DMS 273 treated with DMSO at 0.1 percent for 48 hours (cell line): ENCODE measurements at places on chromosomes 11 and 22.

DNA sequence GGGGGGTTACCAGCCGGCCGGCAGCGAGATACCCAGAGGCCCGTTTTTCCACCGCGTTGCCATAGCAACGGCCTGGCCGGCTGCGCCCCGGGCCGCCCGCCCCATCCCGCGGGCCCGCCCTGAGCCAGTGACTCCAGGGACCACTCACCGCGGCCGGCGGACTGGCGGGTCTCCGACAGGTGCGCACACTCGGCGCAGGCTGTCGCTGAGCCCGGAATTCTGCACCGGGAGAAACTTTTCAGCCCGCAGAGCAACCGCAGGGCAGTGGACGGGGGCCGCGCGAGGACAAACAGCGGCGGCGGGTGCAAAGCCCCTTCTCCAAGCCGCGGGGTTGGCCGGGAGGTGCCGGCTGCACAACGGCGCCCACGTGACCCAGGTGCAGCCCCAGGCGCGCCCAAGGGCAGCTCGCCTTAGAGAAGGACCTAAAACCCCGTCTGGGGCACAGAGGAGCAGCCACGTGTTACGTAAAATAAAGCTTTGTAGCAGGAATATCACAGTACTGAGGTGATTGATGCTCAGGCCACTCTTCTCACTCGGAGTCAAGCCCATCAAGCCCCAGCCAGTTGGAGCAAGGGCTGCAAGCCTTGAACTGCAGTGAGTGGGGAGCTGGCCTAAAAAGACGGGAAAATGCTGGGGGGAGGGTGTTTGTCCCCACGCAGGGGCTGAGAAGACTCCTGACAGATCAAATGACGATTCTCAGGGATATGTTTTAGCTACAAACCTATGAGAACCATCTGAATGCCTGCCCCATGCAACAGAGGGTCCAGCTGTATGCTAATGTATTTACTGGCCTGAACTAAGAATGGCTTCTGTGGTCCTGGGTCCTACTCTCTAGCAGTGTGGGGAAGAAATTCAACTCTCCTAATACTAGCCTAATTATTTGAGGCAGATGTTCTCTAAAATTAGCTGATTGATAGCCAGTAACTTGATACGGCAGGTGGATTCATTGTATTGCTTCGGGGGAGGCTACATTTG is at the start of gene STK33:
Gene STK33, minus strand, starts transcription at position 294 of the 975 bp plus-strand sequence. CDS start 119,323 bp downstream, outside the sequence.
- no peak for DNase-seq

GRCh38 chr11:17753641-17754040 is 19.1 kb downstream of the KCNC1 start:
- DNase-seq = no peak

DNA sequence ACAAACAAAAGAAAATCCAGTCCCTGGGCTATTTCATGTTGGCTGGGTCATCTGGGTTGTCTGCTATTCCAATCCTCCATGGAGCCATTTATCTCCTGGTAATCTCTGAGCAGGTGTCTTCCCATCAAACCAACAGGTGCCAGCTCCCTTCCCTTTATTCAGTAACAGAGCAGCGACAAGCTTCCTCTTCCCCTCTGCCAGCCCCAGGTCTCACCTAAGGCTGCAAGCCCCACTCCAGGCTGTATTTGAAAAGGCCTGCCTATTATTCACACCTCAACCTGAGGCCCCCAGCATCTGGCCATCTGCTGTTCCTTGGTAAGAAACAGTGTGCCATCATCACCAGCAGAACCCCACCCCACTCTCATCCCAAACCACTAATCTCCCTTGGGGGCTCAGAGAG is 436.2 kb downstream of the BUD13 start:
- no peak for DNase-seq

DNA sequence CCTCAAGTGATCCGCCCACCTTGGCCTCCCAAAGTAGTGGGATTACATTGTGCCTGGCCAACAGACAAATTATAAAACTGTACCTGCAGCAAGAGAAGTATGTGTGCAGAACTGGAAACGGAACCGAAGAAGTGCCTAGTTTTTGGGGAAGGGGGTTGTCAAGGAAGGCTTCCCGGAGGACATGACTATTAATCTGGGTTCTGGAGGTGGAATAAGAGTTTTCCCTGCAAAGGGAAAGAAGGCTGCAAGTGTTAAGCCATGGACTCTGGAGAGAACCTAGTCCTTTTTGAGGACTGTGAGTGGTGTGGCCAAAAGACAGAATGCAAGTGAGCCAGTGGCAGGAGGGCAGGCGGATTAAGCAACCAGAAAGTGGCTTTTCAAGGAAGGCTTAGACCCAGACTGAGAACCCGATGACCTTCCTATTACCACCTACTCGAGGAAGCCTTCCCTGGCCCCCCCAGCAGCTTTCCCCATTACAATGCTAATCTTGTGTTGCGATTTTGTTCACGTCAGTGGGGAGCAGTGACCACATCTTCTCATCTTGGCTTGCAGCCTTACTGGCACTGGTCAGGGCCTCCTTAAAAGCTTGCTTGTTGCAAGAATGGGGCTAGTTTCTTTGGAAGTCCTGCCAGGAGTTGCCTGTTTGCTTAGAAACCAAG is 5.7 kb upstream of the SEPTIN3 start:
- no peak for DNase-seq

DNA sequence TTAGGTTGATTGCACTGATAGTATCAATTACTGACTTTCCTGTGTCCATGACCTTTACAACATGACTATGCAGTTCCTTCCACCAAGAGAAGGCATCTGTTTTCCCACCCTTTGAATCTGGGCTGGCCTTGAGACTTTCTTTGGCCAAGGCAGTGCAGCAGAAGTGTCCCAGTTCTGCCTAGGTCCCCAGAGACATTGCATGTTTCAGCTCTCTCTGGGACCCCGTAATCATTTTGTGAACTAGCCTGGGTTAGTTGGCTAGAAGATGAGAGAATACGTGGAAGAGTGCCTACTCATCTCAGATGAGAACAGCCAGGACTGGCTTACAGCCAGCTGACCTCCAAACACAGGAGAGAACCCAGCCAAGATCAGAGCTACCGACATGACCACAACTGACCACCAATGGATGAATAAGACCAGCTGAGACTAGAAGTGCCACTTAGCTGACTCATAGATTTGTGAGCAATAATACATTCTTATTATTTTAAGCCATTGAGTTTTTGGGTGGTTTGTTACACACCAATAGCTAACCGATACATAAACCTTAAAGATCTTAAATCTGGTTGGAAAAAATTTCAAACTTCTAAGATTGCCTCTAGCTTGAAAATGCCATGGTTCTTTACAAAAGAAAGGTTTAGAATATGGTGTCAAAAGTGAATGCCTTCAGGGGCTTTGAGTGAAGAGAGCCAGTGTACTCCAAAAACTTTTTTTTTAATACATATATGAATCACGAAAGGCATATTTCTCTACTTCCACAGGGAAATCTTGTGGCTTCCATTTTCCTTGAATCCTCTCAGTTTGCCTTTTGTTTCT is 145.2 kb downstream of the FBXO7 start:
- DNase-seq = no peak

DNA sequence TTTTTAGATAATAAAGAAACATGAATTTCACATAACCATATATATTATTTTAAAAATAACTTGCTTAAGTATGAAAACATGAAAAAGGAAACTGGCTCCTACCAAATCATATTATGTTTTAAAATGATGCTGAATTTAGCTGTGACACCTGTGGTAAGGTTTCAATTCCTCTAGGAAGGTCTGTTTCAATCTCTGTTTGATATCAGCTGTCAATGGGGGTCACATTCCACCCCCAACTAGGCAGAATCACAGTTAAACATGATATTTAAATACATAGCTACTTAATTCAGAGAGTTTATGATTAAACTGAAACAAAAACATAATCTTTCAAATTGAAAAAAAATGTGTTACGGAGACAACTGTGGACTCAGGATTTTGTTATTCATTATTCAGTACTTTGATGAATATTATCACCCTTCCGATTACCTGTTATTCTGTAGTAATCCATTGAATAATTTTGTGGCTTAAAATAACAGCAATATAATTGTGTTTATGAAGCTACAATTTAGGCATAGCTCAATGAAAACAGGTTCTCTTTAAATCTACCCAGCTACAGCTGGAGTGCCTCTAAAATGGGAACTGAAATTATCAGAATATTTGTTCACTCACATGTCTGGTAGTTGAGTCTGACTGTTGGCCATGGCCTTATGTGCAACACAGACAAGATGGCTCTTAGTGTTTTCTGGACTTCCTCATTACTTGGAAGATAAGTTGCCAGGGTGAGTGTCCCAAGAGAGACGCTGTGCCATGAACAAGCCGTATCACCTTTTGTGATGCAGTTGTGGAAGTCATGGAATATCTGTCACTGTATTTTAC is 244.6 kb upstream of the ANO3 start:
- DNase-seq = no peak

GRCh38 chr11:85945788-85946187 is 90.6 kb downstream of the CCDC83 start:
- DNase-seq = no peak

DNA sequence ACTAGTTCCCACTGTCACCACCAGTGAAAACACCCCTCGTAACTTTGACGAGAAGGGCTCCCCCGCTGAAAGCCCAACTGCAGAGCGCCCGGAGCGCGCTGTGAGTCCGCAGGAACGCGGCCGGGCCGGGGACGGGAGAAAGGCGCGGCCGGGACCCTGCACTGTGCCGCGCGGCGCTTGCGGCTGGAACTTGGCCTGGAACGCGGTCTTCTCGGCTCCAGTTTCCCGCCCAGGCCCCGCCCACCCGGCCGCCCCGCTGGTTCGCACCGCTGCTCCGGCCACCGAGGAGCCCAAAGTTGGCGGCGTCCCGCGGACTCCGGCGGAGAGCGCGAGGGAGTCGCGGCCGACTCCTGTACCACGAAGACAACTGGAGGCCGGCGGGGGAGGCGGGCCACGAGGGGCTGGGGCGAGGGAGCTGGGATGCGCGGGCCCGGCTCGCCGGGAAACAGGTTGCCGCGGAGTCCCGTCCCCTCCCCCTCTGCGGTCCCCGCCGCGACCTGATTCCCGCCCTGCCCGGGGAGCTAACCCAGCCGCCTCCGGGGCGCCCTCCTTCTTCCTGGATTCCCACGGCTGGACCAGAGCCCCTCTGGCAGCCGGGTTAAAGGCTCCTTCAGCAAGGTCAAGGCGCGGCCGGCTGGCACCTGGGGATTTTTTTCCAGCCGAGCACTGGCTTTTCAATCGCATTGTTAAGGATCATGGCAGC is 3.4 kb downstream of the TENM4 start:
- DNase-seq = peak; percentile 64

DNA sequence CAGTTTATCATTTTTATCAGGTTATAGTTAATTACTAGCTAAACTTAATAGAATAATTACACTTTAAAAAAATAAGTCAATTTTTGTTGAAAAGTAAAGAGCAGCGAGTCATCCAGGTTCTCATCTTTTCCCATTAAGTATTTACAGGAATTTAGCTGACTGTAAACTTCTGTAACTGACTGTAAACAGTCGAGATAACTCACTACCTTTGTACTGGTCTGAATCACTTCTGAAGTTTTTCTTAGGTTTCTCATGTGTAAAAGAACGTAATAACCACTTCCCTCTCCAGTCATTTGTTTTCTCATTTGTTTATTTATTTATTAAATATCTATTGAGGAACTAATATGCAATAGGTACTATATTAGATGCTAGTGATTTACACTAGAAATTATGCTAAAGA is 270.8 kb downstream of the DYNC2H1 start:
- no peak for DNase-seq

DNA sequence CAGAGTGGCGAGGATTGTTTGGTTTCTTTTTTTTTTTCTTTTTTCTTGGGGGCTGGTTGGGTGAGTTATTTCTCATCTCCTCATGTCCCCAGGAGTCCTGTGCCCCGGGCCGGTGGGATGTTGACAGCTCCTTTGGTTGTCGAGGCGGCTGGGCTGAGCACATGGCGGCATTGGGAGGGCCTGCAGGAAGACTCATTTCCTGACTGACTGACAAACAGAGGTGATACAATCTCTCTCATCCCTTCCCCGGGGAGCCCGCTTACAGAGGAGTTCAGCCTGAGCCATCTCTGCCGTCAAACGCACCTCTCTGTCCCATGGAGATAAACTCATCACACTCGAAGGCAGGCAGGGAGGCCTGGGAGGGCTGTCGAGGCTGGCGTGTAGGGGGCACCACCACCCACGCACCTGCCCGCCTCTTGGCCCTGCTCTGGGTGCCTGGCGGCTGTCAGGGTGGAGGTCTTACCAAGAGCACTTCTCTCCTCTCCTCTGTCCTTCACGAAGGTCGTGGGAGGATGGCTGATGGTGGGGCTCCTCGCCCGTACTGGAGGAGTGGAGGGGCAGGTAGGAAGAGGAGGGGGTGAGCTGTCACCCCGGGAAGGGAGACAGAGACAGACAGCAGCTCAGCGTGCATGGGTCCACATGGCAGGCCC is 60.0 kb upstream of the NECTIN1 start:
- DNase-seq = no peak

- DNase-seq = no peak
Observed at GRCh38 chr11:73612601-73613140, 14.8 kb upstream of the FAM168A start.

- DNase-seq = no peak
Observed at GRCh38 chr11:129251067-129251466, 58.9 kb upstream of the ARHGAP32 start.

DNA sequence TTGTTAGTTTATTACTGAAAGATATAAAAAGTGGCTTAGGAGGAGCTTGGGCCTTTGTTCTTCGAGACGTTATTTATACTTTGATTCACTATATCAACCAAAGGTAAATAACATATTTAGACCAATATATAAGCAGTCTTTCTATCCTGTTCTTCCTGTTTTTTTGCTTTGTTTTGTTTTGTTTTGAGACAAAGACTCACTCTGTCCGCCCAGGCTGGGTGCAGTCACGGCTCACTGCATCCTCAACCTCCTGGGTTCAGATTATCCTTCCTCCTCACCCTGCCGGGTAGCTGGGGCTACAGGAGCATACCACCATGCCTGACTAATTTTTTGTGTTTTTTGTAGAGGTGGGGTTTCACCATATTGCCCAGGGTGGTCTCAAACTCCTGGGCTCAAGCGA is 66.8 kb downstream of the ATM start:
- no peak for DNase-seq

GRCh38 chr22:30114361-30114760 is 34.1 kb downstream of the HORMAD2 start:
- no peak for DNase-seq

DNA sequence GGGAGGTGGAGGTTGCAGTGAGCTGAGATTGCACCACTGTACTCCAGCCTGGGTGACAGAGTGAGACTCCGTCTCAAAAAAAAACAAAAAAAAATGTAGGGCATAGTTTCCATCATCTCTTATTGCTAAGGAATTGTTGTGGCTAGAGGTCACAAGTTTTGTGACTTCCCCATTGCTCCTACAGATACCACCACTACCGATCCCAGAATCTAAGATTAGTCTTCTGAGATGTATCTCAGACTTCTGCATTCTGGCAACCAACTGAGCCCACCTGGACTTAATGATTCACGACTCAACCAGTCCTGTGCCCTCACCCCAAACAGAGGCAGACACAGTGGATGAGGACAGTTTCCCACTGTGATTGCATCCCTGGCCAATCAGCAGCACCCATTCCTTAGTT is 148.9 kb downstream of the NECTIN1 start:
- DNase-seq = no peak

DNA sequence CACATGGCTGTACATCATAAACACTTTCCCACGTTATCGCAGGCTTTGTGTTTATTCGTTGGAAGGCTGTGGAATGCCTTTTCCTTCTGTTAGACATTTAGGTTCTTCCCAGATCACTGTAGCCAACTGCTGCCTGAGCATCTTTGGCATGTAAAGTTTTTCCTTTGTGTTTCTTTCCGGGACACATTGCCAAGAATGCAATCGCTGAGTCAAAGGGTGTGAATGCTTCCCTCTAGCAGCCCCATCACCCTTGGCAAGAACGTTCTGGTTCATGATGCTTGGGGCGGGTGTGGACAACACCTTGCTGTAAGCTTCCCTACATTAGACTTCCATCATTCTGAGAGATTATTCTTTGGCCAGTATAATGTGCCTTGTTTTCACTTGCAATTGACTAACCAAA is 136.2 kb downstream of the OSBP2 start:
- DNase-seq = no peak
